ENCODE measurements at places on chromosomes 16 and 17.
A peak's percentile ranks its signal among the peaks of the same experiment; 100 is the strongest.

GRCh38 chr16:4323845-4324488, 8.1 kb downstream of the GLIS2 start:
- no peak for DNase-seq

GRCh38 chr17:68592009-68592408, 9.2 kb downstream of the FAM20A start:
- no peak for DNase-seq

DNA sequence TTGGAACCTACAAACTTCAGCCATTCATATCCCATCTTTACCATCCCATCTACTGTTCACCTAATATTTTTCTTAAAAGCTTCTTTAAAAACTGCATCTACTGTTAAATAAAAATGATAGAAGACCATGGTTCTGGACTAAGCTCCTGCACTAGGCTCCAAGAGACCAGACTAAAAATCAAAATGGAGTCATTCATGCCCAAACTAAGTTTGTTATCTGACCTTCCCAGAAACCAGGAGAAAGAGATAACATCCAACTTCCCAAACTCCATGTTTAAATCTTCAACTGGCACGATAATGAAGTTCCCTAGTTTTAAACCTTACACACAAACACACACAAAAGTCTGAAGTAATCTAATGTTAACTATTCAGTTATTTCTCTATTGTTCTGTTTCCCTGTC, 13.8 kb downstream of the DCUN1D3 start:
- DNase-seq = no peak

DNA sequence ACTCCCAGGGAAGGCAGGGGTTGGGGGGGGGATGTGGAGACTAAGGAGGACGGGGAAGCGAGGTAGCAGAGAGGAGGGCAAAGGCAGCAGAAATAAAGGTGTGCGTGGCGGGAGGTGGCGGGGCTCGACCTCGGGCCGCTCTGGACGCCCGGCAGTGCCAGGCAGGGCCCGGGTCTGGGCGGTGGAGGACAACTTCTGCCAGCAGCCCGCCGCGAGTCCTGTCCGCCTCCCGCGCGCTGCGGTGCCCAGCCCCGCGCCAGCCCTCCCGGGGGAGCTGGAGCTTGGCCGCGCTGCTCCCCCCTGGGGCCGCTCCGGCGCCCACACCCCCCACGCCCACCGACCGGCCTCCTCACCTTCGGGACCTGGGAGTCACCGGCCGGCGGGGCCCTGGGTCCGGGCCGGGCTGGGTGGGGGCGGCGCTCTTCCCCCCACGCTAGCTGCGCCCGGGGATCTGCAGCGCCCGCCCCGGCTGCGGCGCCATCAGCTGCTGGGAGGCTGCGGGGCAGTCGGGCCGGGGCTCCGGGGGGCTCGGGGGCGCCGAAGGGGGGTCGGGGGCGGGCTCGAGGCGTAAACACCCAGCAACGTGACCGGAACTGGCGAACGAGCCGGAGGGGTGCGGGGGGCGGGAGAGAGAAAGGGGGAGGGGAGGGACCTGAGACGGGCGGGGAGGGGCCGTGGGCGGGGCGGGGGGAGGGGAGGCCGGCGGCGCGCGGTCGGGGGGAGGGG, at the start of gene CCDC92B:
TSS of gene CCDC92B (minus strand) at position 595 of the 726 bp plus-strand sequence. CDS start 14,507 bp downstream, outside the sequence.
- DNase-seq = no peak

- DNase-seq = no peak
Measured at GRCh38 chr16:83312015-83312717, 495.6 kb upstream of the HSBP1 start.

GRCh38 chr17:21025451-21025850, 17.4 kb downstream of the USP22 start:
- DNase-seq = no peak

- DNase-seq = no peak
Measured at GRCh38 chr16:65878347-65878746, 488.1 kb upstream of the CDH5 start.

GRCh38 chr16:84593825-84594724, 23.8 kb downstream of the COTL1 start:
- DNase-seq = peak; percentile 34

DNA sequence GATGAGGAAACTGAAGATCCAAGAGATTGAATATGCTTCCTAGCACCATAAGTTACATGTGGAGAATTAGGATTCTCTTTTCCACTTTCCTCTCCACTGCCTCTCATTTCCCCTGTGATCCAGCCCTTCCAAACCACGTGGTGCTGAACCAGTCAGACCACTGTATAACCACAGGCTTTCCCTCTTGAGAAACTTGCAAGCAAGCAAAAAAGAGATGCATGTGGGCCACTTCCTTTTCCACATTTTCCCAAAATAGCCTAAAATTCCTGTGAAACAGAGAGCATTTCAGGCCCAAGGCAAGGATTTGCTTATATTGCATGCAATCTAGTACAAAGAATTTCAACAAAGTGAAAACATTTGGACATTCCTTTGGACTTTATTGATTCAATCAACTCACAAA, 59.3 kb upstream of the KSR1 start:
- peak; percentile 34 for DNase-seq

- no peak for DNase-seq
Measured at GRCh38 chr16:86391486-86391885, 118.8 kb upstream of the FOXF1 start.

- no peak for DNase-seq
Measured at GRCh38 chr16:4954714-4955113, 3.4 kb upstream of the SEC14L5 start.

DNA sequence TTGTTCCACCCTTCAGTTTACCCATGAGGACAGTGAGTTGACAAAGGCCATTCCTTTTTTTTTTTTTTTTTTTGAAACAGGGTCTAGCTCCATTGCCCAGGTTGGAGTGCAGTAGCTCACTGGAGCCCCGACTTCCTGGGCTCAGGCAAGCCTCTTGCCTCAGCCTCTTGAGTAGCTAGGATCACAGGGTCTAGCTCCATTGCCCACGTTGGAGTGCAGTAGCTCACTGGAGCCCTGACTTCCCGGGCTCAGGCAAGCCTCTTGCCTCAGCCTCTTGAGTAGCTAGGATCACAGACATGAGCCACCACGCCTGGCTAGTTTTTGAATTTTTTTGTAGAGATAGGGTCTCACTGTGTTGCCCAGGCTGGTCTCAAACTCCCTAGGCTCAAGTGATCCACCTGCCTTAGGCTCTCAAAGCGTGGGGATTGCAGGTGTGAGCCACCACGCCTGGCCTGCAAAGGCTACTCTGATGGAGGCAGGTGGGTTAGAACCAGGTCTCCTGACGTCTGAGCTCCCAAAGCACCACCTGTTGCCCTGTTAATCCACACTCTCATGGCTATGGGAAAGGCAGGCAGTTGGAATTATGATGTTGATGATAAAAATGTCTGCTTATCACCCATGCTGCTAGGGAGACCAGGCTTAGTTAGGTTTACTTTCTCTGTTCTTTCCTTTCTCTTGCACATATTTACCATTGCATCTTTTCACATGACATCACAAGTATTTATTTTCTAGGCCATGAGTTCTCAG, 65.2 kb downstream of the KSR1 start:
- DNase-seq = no peak

DNA sequence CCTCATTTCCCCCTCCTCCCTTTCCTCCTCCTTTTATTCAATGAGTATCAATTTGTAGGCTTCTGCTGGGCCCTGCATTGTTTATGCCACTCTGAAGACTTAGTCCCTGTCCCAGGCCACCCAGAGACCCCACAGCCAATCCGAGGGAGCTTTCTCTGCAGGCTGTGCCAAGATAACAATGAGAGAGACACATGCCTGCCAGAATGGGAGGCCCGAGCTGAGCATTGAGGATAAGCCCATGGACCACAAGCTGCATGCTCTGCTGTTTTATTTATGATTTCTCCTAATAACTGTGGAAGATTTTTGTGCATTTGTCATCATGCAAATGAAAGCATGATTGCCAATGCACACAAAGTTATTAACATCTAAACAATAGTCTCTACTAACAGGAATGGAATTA, 3.0 kb downstream of the RCVRN start:
- no peak for DNase-seq

DNA sequence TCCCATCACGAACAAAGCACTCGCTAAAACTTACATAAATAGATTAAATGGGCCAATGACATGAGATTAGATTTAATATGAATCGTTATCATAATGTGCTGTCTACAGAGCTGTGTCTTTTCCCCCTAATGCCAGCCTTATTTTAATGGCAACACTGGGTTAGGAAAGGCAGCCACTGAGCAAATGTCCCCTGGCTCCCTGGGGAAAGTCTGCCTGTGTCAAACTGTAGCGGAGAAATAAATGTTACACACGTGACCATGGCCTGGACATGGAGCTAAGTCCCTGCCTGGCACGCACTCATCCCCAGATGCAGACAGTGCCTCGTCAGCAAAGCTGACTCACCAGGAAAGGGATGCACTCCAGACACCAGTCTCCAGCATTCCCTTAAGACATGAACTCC, 61.3 kb upstream of the SDK2 start:
- no peak for DNase-seq

- no peak for DNase-seq
Measured at GRCh38 chr17:34999456-34999855, 19.1 kb downstream of the LIG3 start.

DNA sequence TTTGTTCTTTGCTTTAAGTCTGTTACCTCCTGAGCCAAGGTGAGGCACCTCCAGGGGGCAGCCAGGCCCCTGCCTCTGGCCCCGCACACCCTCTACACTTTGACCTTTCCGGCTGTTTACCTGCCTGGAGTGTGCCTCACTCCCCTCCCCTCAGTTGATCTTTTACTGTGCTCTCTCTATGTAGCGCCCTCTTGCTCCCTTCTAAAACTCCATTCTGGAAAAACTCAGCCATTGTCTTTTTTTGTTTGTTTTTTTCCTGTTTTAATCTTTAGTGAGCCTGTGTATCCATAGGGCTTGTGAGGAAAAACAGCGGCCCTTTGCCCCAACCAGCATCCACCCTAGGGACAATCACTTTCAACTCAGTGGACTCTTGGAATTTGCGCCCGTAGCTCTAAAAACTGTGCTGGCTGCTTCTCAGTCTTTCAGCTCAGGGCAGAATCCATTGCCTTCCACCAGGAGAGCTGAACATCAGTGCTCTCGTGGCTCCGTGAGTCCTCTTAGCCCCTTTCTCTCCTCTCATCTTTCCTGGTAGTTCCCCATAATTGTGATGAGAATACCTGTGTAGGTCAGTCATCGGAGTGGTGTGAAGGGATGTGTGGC, 4.3 kb downstream of the AMDHD2 start:
- no peak for DNase-seq

GRCh38 chr17:64037802-64038201, 17.4 kb upstream of the ICAM2 start:
- no peak for DNase-seq

DNA sequence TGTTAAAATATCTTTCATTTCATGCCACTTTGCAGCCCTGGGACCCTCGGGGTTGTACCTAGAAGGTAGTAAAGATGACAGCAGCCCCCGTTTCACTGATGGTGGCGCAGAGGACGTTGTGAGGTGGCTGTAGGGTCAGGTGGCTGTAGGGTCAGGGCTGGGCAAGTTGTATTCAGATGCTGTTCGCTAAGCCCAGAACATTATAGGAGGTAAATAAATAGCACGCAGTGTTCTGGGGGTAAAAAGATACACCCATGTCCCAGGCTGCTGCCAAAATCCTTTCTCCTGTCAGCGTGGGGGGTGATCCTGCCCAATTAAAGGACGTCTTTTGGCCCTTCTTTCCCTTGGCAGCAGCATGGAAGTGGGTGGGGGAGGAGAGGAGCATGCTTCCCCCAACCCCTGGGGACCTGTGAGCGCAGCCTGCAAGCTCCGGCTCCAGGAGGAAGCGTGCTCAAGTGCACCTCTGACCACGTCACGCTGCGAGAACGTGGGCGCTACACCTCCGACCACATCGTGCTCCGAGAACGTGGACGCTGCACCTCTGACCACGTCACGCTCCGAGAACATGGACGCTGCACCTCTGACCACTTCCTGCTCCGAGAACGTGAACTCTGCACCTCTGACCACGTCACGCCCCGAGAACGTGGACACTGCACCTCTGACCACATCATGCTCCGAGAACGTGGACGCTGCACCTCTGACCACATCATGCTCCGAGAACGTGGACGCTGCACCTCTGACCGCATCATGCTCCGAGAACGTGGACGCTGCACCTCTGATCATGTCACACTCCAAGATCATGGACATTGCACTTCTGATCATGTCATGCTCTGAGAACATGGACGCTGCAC, 182.1 kb downstream of the RPTOR start:
- no peak for DNase-seq

- no peak for DNase-seq
Measured at GRCh38 chr17:73623818-73624217, 20.4 kb downstream of the SDK2 start.

- DNase-seq = no peak
Measured at GRCh38 chr17:63530557-63531021, 7.4 kb downstream of the KCNH6 start.

DNA sequence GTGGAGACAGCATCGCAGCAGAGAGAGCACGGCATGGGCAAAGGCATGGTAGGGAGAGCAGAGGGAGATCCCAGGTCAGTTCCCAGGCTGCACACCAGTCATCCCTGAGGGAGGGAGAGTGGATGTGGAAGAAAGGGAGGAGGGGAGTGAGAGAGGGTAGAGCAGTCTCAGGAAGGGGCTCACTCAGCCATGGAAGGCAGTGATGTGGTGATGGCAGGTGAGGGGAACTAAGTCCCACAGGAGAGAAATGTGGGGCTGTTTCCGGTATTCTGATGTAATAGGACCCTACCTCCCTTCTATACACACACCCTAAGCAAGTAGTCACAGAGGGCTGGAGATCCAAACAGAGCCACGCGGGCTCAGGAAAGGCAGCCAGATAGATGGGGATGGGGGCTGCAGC, 500.3 kb upstream of the CDH11 start:
- no peak for DNase-seq

DNA sequence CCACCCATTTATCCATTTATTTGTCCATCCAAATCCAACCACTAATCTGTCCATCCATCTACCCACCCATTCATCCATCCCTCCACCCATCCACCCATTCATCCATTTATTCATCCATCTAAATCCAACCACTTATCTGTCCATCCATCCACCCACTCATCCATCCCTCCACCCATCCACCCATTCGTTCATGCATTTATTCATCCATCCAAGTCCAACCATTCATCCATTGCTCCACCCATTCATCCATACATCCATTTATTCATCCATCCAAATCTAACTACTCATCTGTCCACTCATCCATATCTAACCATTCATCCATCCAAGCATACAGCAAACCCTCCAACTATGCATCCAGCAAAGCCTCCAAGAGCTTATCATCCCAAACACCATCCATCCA, 267.3 kb downstream of the XYLT1 start:
- no peak for DNase-seq

GRCh38 chr17:4710693-4711634, 532 bp downstream of the ARRB2 start:
- peak; percentile 70 for DNase-seq

GRCh38 chr17:65366102-65366844, 195.2 kb downstream of the AXIN2 start:
- peak; percentile 8 for DNase-seq

GRCh38 chr16:15952265-15952711, 2.9 kb downstream of the ABCC1 start:
- peak; percentile 67 for DNase-seq
